ENCODE measurements at places on chromosomes 7 and 10.

DNA sequence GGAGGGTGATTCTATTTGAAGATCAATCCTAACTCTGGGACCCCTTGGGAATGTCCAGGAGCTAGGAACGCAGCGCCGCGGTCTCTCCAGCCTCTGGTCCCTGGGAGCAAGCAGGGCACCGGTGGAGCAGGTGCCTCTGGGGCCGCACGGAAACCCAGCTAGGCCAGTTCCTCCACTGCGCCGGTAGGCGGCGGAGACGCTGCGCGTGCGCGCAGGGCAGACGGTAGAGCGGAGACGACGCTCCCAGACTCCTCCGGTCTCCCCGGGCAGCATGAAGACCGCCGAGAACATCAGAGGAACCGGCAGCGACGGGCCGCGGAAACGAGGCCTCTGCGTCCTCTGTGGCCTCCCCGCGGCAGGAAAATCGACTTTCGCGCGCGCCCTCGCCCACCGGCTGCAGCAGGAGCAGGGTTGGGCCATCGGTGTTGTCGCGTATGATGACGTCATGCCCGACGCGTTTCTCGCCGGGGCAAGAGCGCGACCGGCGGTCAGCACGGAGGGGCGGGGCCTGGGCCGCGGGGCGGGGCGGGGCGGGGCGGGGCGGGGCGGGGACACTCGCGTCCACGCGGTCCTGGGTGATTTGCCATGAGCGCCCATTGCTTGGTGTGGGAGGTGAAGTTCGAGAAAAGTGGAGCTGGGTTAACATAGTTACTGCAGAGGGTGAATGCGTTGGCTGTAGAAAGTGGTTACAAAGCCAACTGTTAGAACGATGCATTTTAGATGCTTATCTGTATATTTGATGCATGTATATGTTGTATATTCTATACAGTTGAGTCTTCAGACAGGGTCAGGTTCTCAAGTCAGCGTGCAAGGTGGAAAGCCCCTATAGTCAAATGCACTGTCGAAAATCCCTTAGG, at the start of gene PSTK:
TSS of gene PSTK (plus strand) at position 193 of the 857 bp plus-strand sequence. CDS start at position 272, 79 bp downstream.
- peak; percentile 93 for DNase-seq
- H3K4me3 ChIP-seq = peak within 1 kb of the TSS; percentile 64
- peak within 1 kb of the TSS; percentile 81 for H3K27ac ChIP-seq
- H3K4me1 ChIP-seq = peaks cover 13% of the 10 kb centered on the region
- H3K36me3 ChIP-seq = no peaks in the 10 kb centered on the region
- H3K27me3 ChIP-seq = no peaks in the 10 kb centered on the region

DNA sequence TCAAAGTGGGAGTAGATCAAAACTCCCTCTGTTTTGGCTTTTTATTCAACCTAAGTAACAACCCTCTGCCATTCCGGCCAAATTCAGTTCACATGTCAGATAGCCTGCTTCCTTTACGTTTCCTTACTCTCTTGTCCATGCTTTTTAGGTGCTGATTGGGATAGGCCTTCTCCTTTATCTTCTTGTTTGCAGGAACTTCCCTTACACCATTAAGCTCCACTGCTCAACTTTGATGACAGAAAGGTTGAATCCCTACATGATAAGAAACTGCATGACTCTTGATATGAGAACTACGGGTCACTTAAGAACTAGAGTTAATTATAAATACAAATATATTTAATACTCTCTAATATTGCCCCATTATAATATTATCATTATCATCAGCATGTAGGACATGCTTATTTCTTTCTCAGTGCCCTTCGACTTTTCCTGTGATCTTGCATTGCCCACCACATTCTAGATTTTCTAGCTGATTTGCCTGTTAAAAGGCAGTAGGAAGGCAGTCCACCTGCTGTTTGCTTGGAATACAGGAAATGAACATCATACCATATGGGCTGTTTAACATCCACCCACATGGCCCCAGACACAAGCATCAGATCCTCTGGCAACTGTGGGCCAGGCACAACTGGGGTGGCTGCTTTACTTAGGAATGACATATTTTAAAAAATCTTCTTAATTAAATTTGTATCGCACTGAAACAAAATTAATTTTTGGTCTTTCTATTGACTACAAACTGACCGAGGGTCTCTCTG, 59.7 kb upstream of the CCDC6 start:
- no peaks in the 10 kb centered on the region for H3K4me1 ChIP-seq
- no peak for DNase-seq
- no peaks in the 10 kb centered on the region for H3K36me3 ChIP-seq
- H3K27ac ChIP-seq = no peak overlapping the region
- H3K4me3 ChIP-seq = no peak overlapping the region

GRCh38 chr10:73909540-73910115, 1.3 kb upstream of the PLAU start:
- no peak overlapping the region for H3K4me3 ChIP-seq
- no peaks in the 10 kb centered on the region for H3K36me3 ChIP-seq
- H3K4me1 ChIP-seq = no peaks in the 10 kb centered on the region
- peak overlapping the region; percentile 62 for H3K27ac ChIP-seq
- no peak for DNase-seq

GRCh38 chr10:13347043-13347499, 1.0 kb downstream of the SEPHS1 start:
- peak overlapping the region; percentile 76 for H3K4me3 ChIP-seq
- DNase-seq = no peak
- peak overlapping the region; percentile 95 for H3K27ac ChIP-seq
- H3K27me3 ChIP-seq = peaks cover 7% of the 10 kb centered on the region

- no peaks in the 10 kb centered on the region for H3K27me3 ChIP-seq
- H3K27ac ChIP-seq = no peak overlapping the region
- no peaks in the 10 kb centered on the region for H3K36me3 ChIP-seq
- DNase-seq = no peak
Observed at GRCh38 chr10:88652616-88653015, 11.6 kb upstream of the LIPF start.

GRCh38 chr10:12577610-12578009, 228.3 kb downstream of the CAMK1D start:
- H3K27me3 ChIP-seq = no peaks in the 10 kb centered on the region
- no peak overlapping the region for H3K27ac ChIP-seq
- no peak overlapping the region for H3K4me3 ChIP-seq
- peaks cover 7% of the 10 kb centered on the region for H3K4me1 ChIP-seq
- DNase-seq = no peak

GRCh38 chr10:6039711-6040110, 22.5 kb downstream of the IL2RA start:
- no peak for DNase-seq
- no peaks in the 10 kb centered on the region for H3K4me1 ChIP-seq
- no peak overlapping the region for H3K27ac ChIP-seq
- no peaks in the 10 kb centered on the region for H3K27me3 ChIP-seq

DNA sequence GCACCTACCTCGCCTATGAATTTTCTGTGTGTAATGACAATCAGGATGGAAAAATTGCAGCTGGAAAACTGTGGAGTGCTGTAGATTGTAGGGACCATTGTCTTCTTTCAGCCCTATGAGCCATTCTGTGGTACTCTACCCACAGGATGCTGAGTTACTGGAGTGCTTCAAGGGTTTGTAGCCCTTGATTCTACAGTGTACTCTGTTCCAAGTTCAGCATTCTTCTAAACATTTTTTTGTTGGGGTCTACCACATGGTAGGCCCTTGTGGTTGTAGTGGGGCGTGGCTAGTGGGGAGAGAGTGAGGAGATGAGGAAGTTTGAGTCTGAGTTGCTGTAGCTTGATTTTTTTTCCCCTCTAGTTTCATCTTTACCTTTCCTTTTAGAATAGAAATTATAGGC, 33.5 kb downstream of the REEP3 start:
- no peak overlapping the region for H3K4me3 ChIP-seq
- no peaks in the 10 kb centered on the region for H3K36me3 ChIP-seq

DNA sequence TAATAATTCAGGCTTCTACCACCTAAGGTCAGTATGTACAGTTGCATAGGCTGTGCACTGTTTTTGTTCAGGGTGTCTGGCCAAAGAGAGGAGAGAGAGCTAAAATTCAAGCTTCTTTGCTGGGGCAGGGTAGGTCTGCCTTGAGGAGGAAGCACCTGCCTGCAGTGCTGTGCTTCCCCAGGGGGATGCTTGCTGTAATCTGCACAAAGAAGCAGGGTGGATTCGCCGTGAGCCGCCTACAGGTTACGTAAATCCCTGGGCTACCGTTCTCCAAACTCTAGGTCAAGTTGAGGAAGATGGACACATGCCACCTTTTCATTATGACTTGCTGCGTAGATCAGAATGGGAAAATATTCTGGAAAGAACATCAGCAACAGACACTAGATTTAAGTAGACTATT, 543.3 kb downstream of the TNS3 start:
- H3K4me1 ChIP-seq = no peaks in the 10 kb centered on the region
- DNase-seq = no peak
- H3K36me3 ChIP-seq = no peaks in the 10 kb centered on the region
- no peak overlapping the region for H3K4me3 ChIP-seq

DNA sequence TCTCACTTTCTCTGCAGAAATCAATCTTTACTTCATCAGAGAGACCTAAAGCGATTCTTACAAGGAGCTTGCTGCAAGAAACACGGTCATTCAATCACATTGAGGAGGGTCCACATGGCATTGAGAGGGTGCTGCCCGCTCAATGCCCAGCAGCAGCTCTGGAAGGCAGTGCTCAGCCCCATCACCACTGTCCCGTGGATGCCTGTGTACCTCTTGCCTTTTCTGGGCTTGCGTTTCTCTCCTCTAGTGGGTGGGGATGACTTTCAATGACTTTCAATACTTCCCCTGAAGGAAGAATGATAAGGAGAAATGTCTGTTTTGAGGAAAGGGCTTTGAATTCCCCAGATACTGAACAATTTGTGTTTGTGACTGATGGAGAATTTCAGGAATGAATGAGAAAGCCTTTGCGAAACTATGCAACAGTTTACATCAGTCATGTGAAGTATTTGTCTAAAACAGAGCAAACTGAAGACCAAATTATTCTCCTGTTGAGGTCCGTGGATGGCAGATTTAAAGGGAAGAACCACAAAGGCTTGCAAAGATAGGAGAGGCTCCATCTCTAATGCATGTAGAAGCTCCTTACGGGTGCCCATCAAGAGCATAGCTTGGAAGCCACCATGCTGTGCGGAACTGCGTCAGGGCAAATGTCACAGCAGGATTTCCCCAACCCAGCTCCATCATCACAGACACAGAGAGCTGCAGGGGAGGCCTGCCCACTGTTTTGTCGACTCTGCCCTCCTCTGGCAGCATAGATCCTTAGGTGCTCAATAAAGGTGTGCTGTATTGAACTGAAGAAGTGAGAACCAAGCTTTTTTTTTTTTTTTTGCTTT, 6.6 kb upstream of the ZNF22 start:
- no peak overlapping the region for H3K4me3 ChIP-seq
- peaks cover 6% of the 10 kb centered on the region for H3K4me1 ChIP-seq
- DNase-seq = peak; percentile 17

- H3K4me3 ChIP-seq = no peak overlapping the region
- no peaks in the 10 kb centered on the region for H3K36me3 ChIP-seq
- DNase-seq = no peak
- no peak overlapping the region for H3K27ac ChIP-seq
- no peaks in the 10 kb centered on the region for H3K27me3 ChIP-seq
Observed at GRCh38 chr7:108328174-108328651, 128.0 kb downstream of the NRCAM start.

DNA sequence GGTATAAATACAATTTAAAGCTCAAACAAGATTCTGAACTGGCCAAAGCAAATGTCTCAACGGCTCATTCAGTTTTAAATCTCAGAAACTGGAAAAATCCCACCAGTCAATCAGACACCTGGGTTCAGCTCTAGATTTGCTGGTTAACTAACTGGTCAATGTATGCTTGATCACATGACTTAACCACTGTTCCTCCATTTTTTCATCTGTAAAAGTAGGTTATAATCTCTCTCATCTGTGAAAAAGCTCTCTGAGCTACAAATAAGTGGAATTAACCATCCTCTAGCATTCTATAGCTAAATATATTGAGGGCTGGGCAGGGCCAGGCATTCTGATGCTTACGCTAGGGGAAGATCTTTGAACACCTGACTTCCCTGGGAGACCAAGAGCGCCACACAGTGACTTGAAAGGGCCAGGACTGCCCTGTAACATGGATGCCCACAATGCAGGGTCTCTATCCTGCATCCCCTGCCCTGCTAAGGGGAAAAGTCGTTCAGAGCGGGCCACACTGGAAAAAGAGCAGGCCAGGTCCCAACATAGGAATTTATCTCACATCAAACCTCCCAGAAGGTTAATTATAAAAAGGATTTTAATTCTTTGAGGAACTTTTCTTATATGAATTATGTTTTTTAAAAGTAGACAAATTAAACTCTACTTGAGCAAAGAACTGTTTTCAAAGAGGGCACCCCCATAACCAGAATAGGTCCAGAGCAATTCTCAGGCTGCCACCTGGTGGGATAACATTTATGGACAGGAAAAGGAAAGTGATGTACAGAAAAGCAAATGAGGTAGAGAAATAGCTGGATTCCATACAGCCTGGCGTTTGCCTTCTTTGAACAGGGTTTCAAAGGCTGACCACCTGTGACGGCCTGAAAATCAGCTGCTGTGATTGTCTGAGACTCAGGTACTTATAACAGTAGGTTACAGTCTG, 1.8 kb downstream of the RP9 start:
- H3K4me3 ChIP-seq = peak overlapping the region; percentile 91
- H3K36me3 ChIP-seq = peaks cover 14% of the 10 kb centered on the region
- peaks cover 21% of the 10 kb centered on the region for H3K4me1 ChIP-seq
- H3K27me3 ChIP-seq = no peaks in the 10 kb centered on the region
- DNase-seq = no peak

GRCh38 chr10:67868132-67868531, 16.3 kb upstream of the SIRT1 start:
- no peak overlapping the region for H3K27ac ChIP-seq
- H3K27me3 ChIP-seq = no peaks in the 10 kb centered on the region
- H3K4me3 ChIP-seq = no peak overlapping the region
- no peaks in the 10 kb centered on the region for H3K36me3 ChIP-seq
- DNase-seq = no peak
- H3K4me1 ChIP-seq = no peaks in the 10 kb centered on the region

GRCh38 chr10:117165538-117166417, 27.7 kb upstream of the VAX1 start:
- peaks cover 99% of the 10 kb centered on the region for H3K27me3 ChIP-seq
- no peak overlapping the region for H3K27ac ChIP-seq
- DNase-seq = no peak
- no peaks in the 10 kb centered on the region for H3K36me3 ChIP-seq
- peak overlapping the region; percentile 40 for H3K4me3 ChIP-seq

GRCh38 chr7:138237995-138238394, 161.7 kb downstream of the AKR1D1 start:
- DNase-seq = no peak
- H3K36me3 ChIP-seq = no peaks in the 10 kb centered on the region
- no peaks in the 10 kb centered on the region for H3K4me1 ChIP-seq
- H3K4me3 ChIP-seq = no peak overlapping the region
- H3K27me3 ChIP-seq = no peaks in the 10 kb centered on the region

DNA sequence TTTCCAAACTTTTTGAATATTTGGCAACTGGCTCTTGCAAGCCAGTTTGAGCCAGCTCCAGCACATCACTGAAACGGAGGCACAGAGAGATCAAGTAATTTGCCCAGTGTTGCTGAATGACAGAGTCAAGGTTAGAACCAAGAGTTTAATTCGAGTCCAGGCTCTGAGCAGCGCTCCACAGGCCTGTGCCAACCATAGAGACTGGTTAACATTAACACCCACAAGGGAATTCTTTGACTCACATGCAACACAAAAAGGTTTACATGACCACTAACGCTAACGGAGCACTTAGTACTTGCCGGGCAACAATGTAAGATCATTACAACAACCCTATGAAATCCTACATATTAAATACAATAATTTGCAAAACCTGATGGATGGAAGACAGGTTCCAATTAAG, 1.5 kb downstream of the RGS10 start:
- peak overlapping the region; percentile 74 for H3K4me3 ChIP-seq
- H3K27ac ChIP-seq = no peak overlapping the region
- H3K27me3 ChIP-seq = peaks cover 4% of the 10 kb centered on the region
- DNase-seq = no peak
- no peaks in the 10 kb centered on the region for H3K4me1 ChIP-seq
